Ovary (tissue), 10 donors: ENCODE measurements at places on chromosomes 3 and 15.

GRCh38 chr15:97525809-97526208 is 434.7 kb upstream of the ARRDC4 start:
- no peak overlapping the region for H3K27ac ChIP-seq
- H3K27me3 ChIP-seq: no peaks in the 10 kb centered on the region
- H3K4me3 ChIP-seq: no peak overlapping the region

DNA sequence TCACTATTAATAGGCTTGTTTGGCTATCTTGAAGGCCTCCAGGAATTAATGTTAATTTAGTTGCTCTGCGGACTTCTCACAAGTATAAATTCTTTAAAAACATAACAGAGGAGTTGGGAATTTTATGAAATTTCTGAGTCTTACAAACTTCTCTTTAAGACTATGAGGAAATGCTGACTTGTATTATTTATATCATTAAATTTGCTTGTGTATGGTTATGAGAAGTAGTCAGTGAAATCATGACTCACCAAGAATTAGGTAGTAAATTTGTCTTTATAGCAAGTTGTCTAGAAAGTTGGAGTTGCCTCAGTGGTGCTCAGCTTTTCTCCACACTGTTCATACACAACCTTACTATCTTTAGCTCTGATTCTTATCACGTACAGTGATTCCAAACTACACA is 26.5 kb downstream of the PHLDB2 start:
- no peaks in the 10 kb centered on the region for H3K36me3 ChIP-seq
- H3K27ac ChIP-seq: no peak overlapping the region
- H3K4me3 ChIP-seq: no peak overlapping the region

DNA sequence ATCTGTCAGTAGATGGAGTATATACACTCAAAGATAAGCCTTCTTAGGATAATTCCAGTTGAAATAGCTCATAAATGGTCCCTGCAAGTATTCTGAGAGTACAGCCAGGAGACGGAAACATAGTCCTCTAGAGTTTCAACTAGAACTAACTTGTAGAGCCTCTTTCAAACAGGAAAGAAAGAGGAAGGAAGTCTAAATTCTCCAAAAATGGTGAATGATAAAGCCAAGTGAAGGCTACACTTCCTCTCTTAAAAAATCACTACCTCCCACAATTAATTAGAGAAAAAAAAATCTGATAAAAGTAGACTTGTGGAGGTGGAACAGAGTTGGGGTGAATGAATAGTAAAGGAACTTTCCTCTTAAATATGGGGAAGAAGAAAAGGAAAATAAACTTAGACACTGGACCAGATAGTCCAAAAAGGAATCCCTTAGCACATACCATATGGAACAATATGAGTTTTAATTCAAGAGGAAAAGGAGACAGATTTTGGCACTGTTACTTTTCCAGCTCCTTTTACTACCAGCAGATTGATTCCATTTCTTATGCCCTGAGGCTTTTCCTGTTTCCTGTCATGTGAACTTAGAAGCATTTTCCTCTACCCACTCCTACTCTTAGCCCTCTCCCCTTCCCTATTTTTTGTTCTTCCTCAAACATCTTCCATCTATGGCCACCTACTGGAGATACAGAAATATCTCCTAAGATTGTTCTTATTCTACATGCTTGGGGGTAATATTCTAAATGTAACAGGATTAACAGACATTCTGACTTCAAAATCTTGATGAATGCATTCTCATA is 207.6 kb downstream of the CHST2 start:
- H3K27me3 ChIP-seq: no peaks in the 10 kb centered on the region
- H3K4me3 ChIP-seq: no peak overlapping the region
- DNase-seq: no peak
- peaks cover 2% of the 10 kb centered on the region for H3K4me1 ChIP-seq
- H3K36me3 ChIP-seq: no peaks in the 10 kb centered on the region
- no peak overlapping the region for H3K27ac ChIP-seq

- no peaks in the 10 kb centered on the region for H3K36me3 ChIP-seq
- H3K27me3 ChIP-seq: no peaks in the 10 kb centered on the region
- H3K4me3 ChIP-seq: no peak overlapping the region
Measured at GRCh38 chr3:112467539-112467938, 31.7 kb downstream of the BTLA start.

- DNase-seq: no peak
- no peak overlapping the region for H3K4me3 ChIP-seq
- no peaks in the 10 kb centered on the region for H3K27me3 ChIP-seq
- no peaks in the 10 kb centered on the region for H3K4me1 ChIP-seq
- no peak overlapping the region for H3K27ac ChIP-seq
- H3K36me3 ChIP-seq: no peaks in the 10 kb centered on the region
Measured at GRCh38 chr15:91055548-91056331, 33.3 kb upstream of the VPS33B start.

GRCh38 chr3:172370419-172370818 is 77.8 kb downstream of the GHSR start:
- no peaks in the 10 kb centered on the region for H3K27me3 ChIP-seq
- DNase-seq: no peak

- H3K27ac ChIP-seq: no peak overlapping the region
- no peak for DNase-seq
- no peak overlapping the region for H3K4me3 ChIP-seq
- no peaks in the 10 kb centered on the region for H3K27me3 ChIP-seq
Measured at GRCh38 chr15:23806980-23807379, 119.9 kb upstream of the NDN start.

DNA sequence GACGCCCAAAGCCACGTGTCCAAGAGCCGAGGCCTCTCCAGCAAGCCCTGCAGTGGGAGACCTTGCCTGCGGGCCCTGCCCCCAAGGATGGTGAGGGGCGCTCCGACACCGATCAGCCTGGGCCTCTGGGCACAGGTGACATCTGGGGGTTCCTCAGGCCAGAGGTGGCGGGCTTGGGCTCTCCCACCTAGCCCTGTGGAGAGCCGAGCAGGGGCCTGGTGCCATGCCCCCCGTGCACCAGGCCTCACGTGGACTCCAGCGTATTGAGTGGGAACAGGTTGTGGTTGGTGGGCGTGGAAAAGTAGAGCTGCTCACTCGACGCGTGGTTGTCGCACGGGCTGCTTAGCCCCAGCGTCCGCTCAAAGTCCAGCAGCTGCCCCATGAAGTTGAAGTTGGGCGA is 5.8 kb downstream of the DUSP7 start:
- peaks cover 19% of the 10 kb centered on the region for H3K4me1 ChIP-seq
- no peak for DNase-seq
- H3K27me3 ChIP-seq: no peaks in the 10 kb centered on the region

GRCh38 chr15:83106994-83107840 is at the start of gene TM6SF1:
TSS of gene TM6SF1 (plus strand) at chr15:83107645. CDS start at chr15:83107681, 36 bp downstream.
- peak within 1 kb of the TSS; percentile 22 for H3K4me3 ChIP-seq
- no peak within 1 kb of the TSS for H3K27ac ChIP-seq
- peaks cover 4% of the 10 kb centered on the region for H3K4me1 ChIP-seq
- H3K36me3 ChIP-seq: no peaks in the 10 kb centered on the region

- no peaks in the 10 kb centered on the region for H3K36me3 ChIP-seq
- no peak for DNase-seq
- H3K4me1 ChIP-seq: no peaks in the 10 kb centered on the region
Measured at GRCh38 chr3:66655044-66655443, 154.2 kb upstream of the LRIG1 start.

DNA sequence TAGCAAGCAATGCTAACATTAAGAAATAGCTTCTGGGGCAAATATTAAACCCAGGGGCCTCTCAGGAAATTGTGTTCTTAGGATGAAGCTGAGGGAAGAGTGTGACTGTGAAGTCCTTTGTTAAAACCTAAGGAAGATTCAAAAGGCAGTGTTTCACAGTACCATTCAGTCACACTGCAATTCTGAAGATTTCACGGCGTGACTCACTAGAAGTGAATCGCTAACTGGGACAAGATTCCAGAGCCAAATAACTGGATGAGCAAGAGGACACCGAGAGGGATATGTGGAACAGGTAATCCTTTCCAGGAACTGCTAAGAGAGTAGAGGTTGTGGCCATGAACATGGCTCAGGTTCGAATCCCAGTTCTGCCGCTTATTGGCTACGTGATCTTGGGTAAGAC is 61.8 kb upstream of the SMAD3 start:
- no peak overlapping the region for H3K4me3 ChIP-seq
- H3K27me3 ChIP-seq: no peaks in the 10 kb centered on the region
- H3K36me3 ChIP-seq: no peaks in the 10 kb centered on the region
- H3K4me1 ChIP-seq: no peaks in the 10 kb centered on the region
- DNase-seq: no peak

DNA sequence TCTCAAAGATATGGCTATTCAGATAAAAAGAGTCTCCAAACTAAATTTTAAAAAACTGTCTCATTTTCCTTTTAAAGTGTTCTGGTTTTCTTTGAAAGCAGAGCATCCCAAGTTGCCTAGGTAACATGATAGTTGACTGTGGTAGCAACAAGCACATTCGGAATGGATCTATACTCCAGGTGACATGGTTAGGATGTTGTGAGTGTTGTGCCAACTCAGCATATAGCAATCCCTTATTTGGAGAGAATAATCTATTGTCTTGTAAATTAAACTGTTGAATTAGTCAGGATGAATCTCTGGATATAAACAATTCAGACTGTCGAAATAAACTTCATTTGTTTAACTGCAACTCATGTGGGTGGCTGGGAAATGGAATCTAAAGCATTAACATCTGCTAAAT is 418.6 kb downstream of the TUSC7 start:
- DNase-seq: no peak
- H3K27me3 ChIP-seq: no peaks in the 10 kb centered on the region
- no peaks in the 10 kb centered on the region for H3K36me3 ChIP-seq
- no peaks in the 10 kb centered on the region for H3K4me1 ChIP-seq

DNA sequence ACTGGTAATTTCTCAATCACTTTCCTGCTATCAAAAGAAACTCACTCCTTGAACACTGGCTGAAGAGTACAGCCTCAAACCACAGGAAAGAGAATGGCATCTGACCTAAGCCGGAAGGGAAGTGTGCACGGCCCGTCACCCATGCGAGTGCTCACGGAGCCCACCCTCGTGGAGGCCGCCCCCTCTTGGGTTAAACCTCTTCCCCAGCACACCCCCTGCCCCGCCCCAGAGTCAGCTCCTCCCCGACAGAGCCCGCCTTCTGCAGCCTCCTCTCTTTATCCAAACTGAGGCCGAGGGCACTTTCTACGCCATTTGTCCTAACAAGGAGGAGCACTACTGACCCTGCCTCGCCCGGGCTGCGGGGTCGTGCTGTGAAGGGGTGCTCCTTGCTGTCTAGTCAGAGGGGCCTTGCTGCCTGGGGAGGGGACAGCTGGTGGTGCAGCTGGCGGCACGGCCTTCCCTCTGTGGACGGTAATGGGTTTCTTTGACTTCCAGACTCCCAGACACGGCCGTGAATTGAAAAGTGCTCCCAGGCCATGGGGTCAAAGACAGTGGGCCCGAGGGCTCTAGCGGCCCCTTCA is 137.7 kb downstream of the NSMCE3 start:
- H3K4me1 ChIP-seq: no peaks in the 10 kb centered on the region
- H3K4me3 ChIP-seq: no peak overlapping the region
- H3K36me3 ChIP-seq: no peaks in the 10 kb centered on the region
- H3K27me3 ChIP-seq: no peaks in the 10 kb centered on the region

GRCh38 chr15:28987337-28987736 is 101.6 kb downstream of the APBA2 start:
- H3K4me1 ChIP-seq: peaks cover 1% of the 10 kb centered on the region
- no peak overlapping the region for H3K27ac ChIP-seq
- H3K36me3 ChIP-seq: no peaks in the 10 kb centered on the region
- H3K27me3 ChIP-seq: no peaks in the 10 kb centered on the region
- DNase-seq: no peak

GRCh38 chr3:87269723-87270122 is 6.7 kb downstream of the POU1F1 start:
- H3K27me3 ChIP-seq: no peaks in the 10 kb centered on the region
- H3K4me1 ChIP-seq: no peaks in the 10 kb centered on the region
- H3K27ac ChIP-seq: no peak overlapping the region
- no peaks in the 10 kb centered on the region for H3K36me3 ChIP-seq

DNA sequence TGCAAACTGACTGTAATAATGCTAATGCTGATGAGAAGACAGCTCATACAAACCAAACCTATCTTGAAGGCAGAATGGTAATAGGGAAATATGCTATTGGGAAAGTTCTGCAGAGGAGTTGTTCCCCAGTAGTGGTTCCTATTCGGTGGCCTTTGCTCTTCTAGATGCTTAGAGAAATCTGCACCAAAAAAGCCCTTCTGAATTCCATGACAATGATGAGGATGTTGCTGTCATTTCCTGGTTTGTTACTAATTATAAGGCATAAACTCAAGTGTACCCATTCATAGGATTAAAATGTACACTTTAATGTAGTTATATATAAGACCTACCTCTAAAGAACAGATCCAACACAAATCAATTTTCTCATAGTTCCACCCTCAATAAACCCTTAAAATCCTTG is 30.1 kb downstream of the TOMM70 start:
- DNase-seq: no peak
- no peaks in the 10 kb centered on the region for H3K36me3 ChIP-seq
- no peaks in the 10 kb centered on the region for H3K4me1 ChIP-seq
- no peak overlapping the region for H3K27ac ChIP-seq
- H3K27me3 ChIP-seq: no peaks in the 10 kb centered on the region
- H3K4me3 ChIP-seq: no peak overlapping the region

GRCh38 chr15:27845535-27846369 is 253.4 kb downstream of the OCA2 start:
- no peaks in the 10 kb centered on the region for H3K36me3 ChIP-seq
- no peak for DNase-seq
- H3K27ac ChIP-seq: no peak overlapping the region
- H3K4me1 ChIP-seq: no peaks in the 10 kb centered on the region

DNA sequence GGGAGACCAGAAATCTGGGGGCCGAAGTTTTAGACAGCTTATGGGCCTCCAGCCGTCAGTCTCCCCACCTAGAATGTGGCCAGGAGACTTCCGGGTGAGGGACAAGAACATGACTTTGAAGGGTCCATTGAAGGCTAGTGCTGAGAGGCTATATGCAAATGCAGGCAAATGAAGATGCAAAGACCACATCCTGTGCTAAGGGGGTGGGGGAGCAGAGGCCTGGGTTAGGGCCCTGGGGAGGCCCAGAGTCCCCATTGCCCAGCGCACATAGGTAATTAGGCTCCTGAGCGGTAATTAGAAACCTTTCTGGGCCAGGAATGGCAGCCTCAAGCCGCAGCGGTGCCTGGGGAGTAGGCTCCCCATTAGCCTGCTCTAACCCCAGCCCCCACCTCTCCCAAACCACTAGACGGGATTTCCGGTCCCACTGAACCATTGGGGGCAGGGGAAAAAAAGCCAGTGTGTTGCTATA is 6.8 kb downstream of the CSK start:
- no peak overlapping the region for H3K4me3 ChIP-seq
- DNase-seq: no peak
- no peaks in the 10 kb centered on the region for H3K36me3 ChIP-seq

DNA sequence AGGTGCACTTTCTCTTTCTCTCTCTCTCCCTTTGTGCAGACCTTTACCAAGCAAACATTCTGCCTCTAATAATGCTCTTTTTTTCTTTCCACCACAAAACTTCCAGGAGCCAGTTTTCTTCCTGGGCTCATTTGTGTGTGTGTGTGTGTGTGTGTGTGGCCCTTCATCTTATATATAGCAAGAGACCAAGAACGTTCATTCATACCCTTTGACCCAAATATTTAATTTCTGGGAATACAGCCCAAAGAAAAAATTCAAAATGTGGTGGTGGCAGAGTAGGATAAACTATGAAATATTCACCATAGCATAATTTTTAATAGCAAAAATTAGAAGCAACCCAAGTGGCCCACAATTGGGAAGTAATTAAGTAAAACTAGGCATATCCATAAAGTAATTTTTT is 398.9 kb downstream of the IGSF11 start:
- no peak for DNase-seq
- H3K36me3 ChIP-seq: no peaks in the 10 kb centered on the region
- no peaks in the 10 kb centered on the region for H3K4me1 ChIP-seq

GRCh38 chr3:15348246-15348645 is 15.9 kb upstream of the SH3BP5 start:
- no peak for DNase-seq
- no peaks in the 10 kb centered on the region for H3K27me3 ChIP-seq
- H3K36me3 ChIP-seq: no peaks in the 10 kb centered on the region
- no peak overlapping the region for H3K27ac ChIP-seq
- no peak overlapping the region for H3K4me3 ChIP-seq
